ENCODE measurements at places on chromosomes 3 and 15.
A peak's percentile ranks its signal among the peaks of the same experiment; 100 is the strongest.

- no peak for DNase-seq
Measured at GRCh38 chr15:71397377-71397776, 282.1 kb downstream of the THSD4 start.

DNA sequence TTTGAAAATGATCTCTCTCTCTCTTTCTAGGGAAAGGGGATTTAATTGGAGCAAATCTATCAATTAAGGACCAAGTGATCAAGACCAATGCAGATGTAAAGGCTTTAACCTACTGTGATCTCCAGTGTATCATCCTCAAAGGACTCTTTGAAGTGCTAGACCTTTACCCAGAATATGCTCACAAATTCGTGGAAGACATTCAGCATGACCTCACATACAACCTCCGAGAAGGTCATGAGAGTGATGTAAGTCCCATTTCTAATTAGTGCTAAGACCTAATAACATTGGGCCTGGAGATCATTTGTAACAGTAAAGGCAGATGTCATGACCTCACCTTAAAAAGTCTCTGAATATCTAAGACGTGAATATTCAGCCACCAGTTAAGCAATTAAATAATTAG, 308.4 kb downstream of the KCNH8 start:
- no peak for DNase-seq

DNA sequence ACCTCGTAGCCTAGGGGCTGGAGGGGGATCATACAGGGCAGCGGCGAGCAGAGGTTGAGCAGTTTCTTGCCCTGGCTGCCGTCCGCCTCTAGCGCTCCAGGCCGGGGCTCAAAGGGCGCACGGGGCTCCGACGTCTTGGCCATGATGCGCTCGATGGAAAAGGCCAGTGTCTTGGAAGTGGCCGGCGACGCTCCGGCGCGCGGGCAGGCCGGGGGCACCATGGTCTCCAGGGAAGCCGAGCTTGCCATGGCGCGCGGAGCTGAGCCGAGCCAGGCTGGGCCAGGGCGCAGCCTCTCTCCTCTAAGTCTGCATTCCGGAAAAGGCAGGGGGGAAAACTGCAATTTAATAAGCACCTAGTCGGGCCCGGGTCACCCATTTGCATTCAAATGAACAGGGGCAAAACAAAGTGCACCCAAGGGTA, 719 bp downstream of the FEZF2 start:
- no peak for DNase-seq

- DNase-seq = no peak
Measured at GRCh38 chr3:183924956-183925355, 40.3 kb upstream of the PARL start.

- DNase-seq = no peak
Measured at GRCh38 chr3:73379465-73379864, 245.3 kb downstream of the PDZRN3 start.

GRCh38 chr3:45917146-45917898, 25.9 kb upstream of the CXCR6 start:
- DNase-seq = no peak

- DNase-seq = peak; percentile 67
Measured at GRCh38 chr15:45187894-45188830, at the start of gene SHF. TSS of gene SHF (minus strand) at chr15:45187966. CDS start at chr15:45187951, 15 bp downstream.

DNA sequence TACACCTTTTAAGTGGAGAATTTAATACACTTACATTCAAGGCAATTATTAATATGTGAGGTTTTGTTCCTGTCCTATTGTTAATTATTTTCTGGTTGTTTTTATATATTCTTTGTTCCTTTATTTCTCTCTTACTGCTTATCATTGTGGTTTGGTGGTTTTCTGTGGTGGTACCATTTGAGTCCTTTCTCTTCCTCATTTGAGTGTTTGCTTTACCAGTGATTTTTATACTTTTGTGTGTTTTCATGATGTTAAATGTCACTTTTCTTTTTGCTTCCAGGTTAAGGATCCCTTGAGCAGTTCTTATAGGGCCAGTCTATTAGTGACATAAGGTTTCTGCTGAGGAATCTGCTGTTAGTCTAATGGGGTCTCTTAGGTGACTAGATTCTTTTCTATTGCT, 116.5 kb downstream of the LRRK1 start:
- DNase-seq = no peak

DNA sequence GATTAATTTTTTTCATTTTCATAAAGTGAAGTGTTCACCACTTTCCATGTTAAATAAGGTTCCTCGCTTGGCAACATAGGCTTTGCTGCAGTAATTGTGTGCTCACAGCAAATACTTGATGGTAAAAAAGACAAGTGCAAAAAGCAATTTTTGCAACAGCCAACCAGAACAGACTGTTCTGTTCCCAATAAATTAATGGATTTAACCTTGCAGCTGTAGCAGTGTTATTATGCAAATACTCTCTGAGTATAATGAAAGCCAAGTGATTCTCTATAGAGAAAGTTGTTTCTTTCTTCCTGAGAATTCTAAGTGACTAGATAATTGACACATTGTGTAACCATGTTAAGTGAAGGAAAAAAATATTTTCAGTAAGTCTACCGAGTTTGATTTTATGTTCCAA, 183.7 kb upstream of the NAALADL2 start:
- no peak for DNase-seq

- no peak for DNase-seq
Measured at GRCh38 chr3:50883755-50884154, 209.0 kb downstream of the DOCK3 start.

DNA sequence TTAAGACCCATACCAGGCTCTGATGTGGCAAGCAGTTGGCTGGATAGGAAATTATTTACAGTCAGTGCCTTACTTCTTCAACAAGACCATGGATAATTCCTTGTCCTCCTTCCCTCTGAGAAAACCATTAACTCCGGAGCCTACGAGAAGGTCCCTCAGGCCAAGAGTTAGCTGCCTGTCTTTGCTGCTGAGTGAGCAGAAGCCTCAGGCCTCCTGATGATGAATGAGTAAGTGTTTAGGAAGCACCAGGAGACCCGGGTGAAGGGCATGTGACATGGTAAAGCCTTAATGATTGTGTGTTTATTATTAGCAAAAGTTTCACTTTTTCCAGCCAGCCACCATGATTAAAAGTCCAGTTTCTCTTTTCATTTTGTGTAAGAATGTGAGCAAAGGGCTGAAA, 174.9 kb upstream of the TOPAZ1 start:
- DNase-seq = no peak

- DNase-seq = no peak
Measured at GRCh38 chr3:159139326-159139725, 337.5 kb downstream of the MFSD1 start.

DNA sequence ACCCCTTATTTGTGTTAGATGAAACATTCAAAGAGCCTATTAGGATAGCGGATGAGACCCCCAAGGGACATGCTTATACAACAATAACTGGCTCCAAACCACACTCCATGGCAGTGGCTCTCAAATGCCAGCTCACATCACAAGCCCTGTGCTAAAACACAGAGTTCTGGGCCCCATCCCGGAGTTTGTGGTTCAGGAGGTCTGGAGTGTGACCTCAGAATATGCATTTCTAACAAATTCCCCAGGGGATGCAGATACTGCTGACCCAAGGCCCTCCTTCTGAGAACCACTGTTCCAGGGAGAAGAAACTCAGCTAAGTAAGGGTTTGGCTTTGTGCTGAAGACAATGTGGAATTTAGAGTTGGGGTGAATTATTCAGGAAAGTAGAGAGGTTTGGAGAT, 3.6 kb downstream of the CCRL2 start:
- no peak for DNase-seq

GRCh38 chr3:24530471-24530870, 35.8 kb upstream of the THRB start:
- DNase-seq = no peak

DNA sequence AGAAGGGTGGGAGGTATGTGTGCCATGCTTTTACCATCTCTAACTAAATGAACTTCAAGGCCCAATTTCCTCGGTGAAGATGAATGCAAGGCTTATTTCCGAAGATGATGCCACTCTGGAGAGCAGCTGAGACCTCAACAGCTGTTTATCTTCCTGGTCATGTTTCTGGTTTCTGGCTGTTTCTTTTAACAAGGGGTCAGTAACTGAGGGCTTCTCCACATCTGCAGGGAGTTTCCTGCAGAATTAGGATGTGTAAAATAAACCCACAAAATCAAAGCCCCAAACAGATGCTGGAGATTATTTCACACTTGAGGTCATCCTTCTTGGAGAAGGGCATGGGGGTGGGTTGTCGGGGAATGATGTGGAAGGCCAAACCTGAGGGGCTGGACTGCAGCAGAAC, 220.3 kb downstream of the THSD4 start:
- no peak for DNase-seq

DNA sequence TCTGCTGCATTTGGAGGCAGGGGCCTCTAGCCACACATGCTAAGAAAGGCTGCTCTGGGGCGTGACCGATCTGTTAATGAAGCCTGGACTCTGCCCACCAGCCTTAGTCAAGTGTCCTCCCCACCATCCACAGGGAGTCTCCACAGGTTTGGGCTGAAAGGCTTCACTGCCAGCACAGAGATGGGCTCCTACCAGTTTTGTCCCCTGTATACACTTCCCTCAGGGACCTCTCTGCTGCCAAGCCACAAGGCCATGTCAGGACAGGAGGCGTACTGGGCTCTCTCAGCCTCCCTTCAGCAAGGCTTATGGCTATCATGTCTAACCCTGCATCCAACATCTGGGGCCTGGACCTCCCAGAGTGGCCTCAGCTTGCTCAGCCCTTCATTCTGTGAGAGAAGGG, 23.5 kb downstream of the KIF9 start:
- no peak for DNase-seq

- no peak for DNase-seq
Measured at GRCh38 chr3:126658584-126658983, 3.7 kb upstream of the TXNRD3 start.

DNA sequence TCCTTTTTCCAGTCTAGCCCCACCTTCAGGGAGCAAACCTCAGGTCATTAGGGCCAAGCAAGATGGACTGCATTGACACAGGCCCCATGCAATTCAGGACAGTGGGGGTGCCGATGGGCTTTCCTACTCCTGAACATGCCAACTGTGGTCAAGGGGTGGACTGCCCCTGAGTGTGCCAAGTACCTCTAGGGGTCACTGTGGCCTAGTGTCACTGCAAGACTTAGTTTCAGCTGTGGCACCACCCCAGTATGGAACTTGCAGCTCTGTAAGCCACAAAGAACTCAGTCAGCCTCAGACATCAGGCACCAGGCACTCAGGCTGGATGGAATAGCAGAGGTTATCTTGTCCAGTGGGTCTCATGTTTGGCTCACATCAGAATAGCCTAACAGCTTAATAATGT, 32.3 kb downstream of the EXOG start:
- DNase-seq = no peak

- no peak for DNase-seq
Measured at GRCh38 chr3:58157700-58158099, 53.1 kb downstream of the DNASE1L3 start.

GRCh38 chr15:98505611-98506031, 142.7 kb upstream of the IGF1R start:
- DNase-seq = no peak

DNA sequence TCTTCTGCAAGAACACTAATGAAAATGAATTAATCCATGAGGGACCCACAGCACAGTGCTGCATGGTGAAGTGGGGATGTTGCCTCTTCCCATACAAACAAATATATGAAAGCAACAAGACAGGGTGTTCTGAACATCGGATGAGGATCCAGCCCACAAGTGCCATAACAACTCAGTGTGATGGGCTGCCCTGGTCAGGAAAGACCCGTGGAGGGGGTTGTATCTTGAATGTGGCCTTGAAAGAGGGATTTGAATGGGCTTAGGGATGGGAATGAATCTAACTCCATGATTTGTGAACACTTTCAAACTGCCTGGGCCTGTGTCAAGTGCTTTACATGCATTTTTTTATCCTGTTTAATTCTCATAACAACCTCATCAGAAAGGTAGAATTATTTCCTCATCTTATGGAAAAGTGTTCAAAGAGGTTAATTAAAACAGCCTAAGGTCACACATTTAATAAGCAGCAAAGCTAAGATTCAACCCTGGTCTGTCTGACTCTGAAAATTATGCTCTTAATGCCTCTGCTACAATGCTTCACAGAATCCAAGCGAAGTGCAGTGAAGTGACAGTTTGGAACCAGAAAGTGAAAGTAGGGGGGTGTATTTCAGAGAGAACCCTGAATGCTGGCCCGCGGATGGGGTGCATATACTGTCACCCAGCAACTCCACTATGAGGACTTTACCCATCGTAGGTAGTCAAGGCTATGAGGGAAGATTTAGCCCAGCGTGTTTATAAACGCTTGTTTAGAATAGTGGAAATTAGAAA, 65.6 kb upstream of the HEG1 start:
- DNase-seq = peak; percentile 41

- DNase-seq = no peak
Measured at GRCh38 chr15:47283246-47283645, 434.1 kb upstream of the SEMA6D start.

DNA sequence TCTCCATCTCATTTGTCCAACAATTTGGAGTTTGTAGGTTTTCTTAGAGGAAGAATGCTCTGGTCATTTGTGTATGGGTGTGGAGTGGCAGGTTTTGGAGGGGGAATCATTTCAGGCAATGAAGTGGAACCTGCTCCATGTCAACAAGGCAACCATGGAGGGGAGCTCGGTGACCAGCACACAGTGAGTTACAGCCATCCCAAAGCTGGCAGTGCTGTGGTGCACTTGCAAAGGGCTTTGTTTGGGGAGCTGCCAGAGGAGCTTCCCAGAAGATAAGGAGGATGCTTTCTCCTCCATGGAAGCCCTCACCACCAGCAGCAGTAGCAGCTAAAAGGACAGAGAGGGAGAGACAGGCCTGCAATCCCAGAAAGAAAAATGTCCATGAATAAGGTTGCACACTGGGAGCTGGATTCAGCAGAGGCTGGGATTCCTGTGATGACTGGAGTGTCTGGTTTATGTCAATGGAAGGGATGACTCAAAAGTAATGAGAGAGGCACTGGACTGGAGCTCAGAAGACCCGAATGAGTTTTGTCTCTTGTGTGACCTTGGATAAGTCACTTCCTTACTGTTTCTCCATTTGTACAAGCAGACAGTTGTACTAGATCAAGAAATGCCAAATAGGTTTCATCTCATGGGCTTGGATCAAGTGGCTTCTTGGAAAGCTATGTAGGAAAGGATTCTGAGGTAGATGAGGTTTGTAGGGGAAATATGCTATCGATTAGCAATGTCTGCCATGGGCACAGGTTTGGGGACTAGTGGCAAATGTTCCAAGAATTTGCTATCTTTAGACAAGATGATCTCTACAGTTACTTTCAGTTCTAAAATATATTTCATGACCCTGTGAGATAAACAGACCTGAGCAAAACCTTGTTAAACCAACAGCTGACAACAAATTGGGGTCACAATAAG, 27.2 kb upstream of the UBE2Q2 start:
- no peak for DNase-seq

GRCh38 chr3:71010726-71011455, 572.6 kb downstream of the FOXP1 start:
- peak; percentile 48 for DNase-seq

- no peak for DNase-seq
Measured at GRCh38 chr3:196227629-196228493, 11.5 kb downstream of the SLC51A start.

Data from CD4-positive, alpha-beta T cell treated with Interferon alpha-2 for 1 hour (primary cell).